ENCODE measurements at places on chromosomes 3 and 15.

DNA sequence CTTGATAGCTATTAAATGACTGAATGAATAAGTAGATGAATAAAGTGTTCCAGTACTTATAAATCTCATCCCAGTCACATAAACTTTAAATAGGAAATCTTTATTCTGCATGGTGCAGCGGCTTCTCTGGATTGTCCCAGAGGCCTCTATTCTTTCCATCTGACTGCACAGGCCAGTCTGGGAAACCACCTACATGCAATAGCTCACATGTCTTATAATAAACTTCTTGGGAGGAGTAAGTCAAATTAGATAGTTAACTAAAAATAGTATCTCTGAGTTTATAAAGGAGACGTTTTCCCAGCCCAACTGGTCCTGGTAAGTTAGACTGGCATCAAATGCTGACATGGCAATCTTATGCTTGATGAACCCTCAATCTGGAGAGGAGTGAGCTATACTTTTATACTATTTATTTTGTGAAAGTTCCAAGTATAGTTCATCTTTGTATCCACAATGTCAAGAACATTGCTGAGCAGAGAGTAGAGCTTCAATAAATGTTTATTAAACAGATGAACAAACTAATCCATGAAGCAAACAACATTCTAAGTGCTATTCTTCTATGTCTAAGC lies 417.6 kb downstream of the TIGIT start:
- no peak for DNase-seq

DNA sequence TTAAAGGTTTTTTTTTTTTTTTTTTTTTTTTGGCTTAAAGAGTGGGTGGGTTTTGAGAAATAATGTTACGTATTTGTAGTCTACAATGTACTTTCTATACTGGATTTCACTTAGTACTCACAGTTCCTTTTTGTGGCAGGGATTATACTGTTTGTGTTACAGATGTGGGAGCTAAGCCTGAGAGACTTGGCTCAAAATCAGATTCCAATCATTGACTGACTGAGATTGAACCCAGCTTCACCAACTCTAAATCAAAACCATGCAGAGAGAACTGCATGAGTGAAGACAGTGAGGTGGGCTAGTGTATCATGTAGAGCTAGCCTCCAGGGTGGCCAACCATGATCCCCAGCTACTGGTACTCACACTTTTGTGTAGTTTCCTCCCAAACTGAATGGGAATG lies 68.0 kb downstream of the TMEM108 start:
- DNase-seq, result no peak

DNA sequence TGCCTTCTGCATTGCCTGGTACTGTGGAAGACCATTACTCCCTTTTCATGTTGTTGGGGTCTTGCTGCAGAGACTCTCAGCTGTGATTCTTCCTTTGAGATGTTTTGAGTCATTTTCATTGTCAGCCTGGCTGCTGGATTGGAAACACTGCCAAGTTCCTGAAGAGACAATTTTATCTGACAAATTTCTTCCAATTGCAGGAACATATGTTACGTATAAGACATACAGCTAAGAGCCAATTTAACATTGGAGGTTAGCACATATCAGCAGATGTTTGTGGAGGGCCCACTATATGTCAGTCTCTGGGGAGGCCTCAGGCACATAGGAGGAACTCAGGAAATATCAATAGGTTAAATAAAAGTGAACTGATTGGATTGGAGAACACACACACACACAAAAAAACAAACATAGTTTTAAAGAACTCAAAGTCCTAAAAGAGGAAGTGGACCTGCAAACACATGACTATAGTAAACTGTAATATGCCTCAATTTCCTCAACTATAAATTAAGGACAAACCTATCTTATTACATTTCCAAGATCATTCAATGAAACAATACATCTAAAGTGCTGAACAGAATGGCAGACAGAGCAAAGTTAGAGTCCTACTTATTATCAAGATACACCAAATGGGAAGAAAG lies 172.3 kb downstream of the MYRIP start:
- DNase-seq, result no peak

DNA sequence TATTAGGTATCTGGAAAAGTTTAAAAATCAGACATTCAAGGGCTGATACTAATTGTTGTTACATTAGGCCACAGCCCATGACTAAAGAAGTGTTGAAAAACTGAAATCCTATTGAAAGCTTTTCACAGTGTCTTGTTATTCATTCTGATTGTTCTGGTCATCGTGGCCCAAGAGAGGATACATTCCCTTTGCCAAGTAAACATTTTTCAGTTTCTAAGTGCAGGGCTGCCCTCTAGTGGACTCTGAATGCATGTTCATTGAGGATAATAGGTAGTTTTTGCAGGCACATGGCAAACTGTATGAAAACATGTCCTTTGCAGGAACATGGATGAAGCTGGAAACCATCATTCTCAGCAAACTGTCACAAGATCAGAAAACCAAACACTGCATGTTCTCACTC lies 181.1 kb downstream of the MYRIP start:
- DNase-seq, result no peak

GRCh38 chr3:191220908-191221307 lies 21.9 kb downstream of the OSTN start:
- no peak for DNase-seq

- DNase-seq, result no peak
Observed at GRCh38 chr3:195911946-195912270, 3.6 kb upstream of the TNK2 start.

DNA sequence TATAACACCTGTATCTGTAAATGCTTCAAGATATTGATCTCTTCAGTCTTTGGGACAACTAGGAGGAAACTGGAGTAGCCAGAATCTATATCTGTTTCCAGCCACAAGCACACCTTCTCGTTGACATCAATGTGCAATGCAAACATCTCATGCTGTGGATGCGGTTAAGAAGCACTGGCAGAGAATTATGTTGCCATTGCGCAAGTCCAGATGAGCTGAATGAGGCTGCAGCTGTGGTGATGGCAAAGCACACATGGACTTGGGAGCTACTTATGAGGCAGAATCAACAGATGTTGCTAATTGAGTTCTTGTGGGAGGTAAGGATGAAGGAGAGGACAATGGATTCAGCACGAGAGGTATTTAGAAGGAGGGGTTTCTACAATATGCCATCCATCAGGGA lies 90.9 kb downstream of the STRIT1 start:
- DNase-seq, result no peak

- DNase-seq, result no peak
Observed at GRCh38 chr15:27787931-27788330, 311.2 kb downstream of the OCA2 start.

DNA sequence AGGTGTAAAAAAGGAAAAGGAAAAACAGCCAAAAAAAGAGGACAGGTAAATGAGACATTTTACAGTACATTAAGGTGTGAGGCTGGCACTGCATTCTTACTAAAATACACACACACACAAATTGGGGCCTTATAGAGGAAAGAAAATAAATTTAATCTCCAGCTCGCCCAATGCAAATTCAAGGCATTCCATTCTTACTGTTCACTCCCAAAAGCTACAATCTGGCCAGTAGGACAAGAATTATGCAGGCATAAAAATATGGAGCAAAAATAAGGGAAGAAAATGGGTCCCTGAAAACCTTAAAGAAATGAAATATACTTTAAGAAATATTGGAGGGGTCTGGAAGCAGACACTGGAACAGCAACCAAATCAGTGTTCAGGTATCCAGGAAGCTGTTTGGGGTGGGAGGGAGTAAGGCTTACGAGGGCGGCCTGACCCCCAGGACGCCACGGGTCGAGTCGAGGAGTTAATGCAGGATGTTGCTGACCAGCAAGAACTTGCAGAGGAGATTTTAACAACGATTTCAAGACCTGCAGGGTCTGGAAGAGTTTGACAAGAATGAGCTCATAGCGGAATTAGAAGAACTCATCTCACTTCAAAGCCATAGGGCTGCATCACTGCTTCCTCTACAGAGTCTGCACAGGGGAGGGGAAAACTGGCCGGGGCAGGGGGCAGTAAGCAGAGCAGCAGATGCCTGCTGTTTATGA lies 245.5 kb downstream of the TBL1XR1 start:
- DNase-seq, result no peak

- no peak for DNase-seq
Observed at GRCh38 chr3:171044835-171045793, 18.6 kb upstream of the SLC2A2 start.

GRCh38 chr3:52512105-52512504 lies 17.0 kb downstream of the STAB1 start:
- no peak for DNase-seq

DNA sequence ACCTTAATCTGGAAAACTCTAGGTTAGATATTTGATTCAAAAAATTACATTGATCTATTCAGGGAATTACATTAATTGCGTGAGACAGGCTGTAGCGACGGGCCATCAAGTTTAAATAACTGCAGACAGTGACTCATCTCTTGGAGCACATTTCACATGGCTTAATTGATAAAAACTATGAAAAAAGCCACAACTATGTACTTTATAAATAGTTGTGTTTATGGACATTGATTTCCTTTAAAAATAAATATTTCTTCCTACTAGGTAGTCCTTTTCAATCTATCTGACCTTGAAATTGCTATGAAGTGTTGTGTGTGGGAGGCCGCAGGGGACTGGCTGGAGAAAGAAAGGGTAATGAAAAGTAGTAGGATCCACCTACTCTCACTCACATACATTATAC lies 157.8 kb downstream of the IL1RAP start:
- DNase-seq, result no peak

- no peak for DNase-seq
Observed at GRCh38 chr3:167728176-167728575, 6.5 kb downstream of the PDCD10 start.

DNA sequence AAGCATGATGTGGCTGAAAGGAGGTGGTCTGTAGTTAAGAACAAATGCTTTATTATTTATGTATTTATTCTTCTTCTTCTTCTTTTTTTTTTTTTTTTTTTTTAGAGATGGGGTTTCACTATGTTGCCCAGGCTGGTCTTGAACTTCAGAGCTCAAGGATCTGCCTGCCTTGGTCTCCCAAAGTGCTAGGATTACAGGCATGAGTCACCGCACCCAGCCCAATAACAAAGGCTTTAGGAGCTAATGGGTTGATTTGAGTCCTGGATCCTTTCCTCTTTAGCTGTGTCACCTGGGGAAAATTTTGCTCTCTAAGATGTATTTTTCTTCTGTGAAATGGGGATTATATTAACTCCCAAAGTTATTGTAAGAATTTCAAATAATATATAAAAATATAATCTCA lies 168.8 kb downstream of the PEX5L start:
- no peak for DNase-seq

DNA sequence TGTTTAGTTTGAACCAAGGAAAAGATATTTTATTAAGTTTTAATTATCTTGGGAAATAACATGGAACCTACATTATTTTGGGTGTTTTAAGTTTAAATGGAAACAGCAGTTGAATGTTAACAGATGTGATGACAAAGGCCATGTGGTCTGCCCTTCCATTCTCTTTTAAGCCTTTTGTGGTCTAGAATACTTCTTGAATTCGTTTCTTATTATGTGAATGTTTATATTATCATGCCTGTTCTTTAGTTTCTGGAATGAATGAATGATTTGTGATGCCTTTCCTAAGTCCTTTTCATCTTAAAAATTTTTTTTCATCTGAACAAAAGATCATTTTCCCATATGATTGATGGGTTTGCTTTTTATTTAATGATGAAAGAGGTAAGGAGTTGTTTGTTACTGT lies 44.6 kb downstream of the SNRK start:
- no peak for DNase-seq

DNA sequence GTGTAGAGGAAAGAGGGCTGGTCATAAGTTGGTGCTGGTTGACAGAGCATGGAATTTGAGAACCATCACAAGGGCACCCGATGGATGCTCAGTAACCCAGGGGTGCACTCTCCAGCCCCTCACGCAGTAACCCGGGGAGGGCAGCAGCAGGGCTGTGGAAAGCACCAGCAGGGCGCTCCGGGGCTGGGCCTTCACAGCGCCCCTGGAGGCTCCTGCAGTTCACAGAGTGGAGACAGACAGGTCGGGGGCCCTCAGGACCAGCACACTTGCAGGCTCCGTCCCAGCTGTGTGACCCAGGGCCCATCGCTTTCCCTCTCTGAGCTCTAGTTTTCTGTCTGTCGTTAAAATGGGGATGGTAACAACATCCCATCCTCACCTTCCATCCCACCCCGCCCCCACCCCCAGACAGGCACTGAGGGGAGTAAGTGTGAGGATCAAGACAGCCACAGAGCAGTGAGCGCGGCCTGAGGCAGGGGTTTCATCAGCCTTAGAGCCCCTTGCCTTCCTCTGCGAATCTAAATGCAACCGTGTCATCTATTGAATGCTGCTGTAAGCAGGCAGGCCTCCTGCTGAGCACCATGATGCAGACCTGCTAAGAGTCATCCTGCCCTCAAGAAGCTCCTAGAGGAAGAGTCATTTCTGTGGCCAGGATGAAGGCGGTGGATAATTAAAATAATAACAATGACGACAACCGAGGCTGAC lies 90.2 kb upstream of the LINGO1 start:
- DNase-seq, result no peak

DNA sequence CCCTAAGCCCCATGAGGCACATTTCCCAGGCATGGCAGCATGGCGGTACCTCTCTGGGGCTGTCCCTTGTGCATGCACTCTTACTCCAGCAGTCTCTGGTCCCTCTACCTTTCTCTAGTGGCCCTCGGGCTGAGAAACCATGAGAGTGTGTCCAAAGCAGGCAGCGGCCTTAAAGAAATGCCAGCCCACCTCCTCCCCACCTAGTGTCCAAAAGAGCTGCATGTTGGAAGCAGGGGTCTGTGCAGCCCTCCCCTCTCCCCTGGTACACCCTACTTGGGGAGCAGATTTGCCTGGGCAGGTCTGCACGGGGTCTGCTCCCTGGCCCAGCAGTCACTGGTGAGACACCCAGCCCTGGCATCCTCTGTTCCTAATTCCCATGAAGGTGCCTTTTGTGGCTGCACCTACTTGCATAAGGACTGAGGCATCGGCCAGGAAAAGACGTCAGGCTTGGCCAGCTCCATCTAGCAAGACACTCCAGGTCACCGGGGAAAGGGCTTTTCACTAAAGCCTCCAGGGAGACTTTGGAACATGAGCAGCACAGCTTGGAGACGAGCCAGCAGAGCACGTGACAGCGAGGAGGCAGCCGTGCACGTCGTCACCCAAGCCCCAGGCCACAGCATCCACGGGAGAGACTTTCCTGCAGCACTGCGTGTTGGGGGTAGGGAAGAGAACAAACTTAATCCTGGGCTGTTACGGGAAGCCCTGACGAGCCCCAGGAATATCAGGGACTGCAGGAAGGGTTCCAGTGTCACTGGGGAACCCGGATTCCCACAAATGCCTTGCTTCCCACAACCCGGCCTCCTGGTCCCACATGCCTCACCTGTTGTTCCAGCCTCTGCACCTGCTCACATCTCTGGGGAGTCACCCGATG lies 38.8 kb downstream of the TM2D3 start:
- DNase-seq, result peak; percentile 58

GRCh38 chr15:100831467-100831866 lies 48.2 kb upstream of the ALDH1A3 start:
- no peak for DNase-seq

- DNase-seq, result no peak
Observed at GRCh38 chr15:27061739-27062138, 90.8 kb downstream of the GABRG3 start.

DNA sequence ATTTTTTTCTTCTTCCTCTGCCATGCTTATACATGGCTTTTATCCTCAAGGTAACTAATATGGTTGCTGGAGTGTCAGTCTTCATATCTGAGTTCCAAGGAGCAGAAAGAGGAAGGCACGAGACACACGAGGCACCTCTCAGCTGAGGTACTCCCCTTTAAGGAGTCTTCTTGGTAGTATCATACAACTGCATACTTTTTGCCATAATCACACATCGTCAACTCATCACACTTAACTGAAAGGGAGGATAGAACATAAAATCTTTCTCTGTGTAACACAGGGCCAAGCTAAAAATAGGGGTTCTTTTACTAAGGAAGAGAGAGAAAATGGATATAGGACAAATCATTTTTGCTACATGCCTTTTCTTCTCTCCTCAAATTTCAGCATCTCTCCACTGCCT lies 104.2 kb downstream of the OXSM start:
- no peak for DNase-seq
